NCI-H187 (cell line): ENCODE measurements at places on chromosomes 16 and 17.

- DNase-seq = no peak
Observed at GRCh38 chr16:55756963-55757362, 75.9 kb downstream of the CES1 start.

- DNase-seq = no peak
Observed at GRCh38 chr17:80312621-80313135, 52.0 kb downstream of the RNF213 start.

DNA sequence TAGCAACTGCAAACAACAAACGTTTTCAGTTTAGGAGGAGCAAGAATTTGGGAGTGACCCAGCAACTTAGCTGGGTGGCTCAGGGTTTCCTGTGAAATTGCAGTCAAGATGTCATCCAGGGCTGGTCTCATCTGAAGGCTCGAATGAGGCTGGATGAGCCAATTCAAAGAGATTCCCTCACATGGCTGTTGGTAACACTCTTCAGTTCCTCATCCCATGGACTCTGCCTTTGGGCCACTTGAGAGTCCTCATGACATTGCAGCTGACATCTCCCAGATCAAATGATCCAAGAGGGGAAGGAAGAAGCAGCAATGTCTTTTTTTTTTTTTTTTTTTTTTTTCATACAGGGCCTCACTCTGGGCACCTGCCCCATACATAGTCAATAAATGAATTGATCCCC is 26.3 kb downstream of the UBALD1 start:
- DNase-seq = no peak

DNA sequence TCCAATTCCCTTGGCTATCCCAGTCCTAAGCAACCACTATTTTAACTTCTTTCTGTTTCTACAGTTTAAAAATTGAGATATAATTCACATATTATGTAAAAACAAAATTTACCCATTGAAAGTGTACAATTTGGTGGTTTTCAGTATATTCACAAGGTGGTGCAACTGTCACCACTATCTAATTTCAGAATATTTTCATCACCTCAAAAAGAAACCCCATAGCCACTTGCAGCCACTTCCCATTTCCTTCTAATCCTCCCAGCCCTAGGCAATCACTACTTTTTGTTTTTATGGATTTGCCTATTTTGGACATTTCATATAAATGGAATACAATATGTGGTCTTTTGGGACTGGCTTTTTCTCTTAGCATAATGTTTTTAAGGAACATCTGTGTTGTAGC is 36.1 kb upstream of the NACA2 start:
- no peak for DNase-seq

DNA sequence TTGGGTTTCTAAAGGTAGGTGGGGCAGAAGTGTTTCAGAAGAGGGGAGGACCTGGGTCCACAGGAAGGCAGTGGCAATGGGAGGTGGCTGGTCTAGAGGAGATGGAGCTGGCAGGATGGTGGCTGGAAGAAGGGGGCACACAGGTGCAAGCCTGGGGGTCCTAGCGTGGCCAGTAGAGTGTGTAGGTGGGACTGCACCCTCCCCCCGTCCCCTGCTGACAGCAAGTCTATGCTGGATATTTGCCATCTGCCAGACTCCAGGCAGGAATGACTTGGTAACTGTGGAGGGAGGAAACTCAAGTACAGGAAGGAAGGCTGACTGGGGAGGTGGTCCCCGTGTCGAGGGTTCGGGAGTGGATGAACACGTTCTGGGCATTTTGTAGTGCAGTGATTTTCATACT is 8.6 kb downstream of the MED9 start:
- DNase-seq = no peak

DNA sequence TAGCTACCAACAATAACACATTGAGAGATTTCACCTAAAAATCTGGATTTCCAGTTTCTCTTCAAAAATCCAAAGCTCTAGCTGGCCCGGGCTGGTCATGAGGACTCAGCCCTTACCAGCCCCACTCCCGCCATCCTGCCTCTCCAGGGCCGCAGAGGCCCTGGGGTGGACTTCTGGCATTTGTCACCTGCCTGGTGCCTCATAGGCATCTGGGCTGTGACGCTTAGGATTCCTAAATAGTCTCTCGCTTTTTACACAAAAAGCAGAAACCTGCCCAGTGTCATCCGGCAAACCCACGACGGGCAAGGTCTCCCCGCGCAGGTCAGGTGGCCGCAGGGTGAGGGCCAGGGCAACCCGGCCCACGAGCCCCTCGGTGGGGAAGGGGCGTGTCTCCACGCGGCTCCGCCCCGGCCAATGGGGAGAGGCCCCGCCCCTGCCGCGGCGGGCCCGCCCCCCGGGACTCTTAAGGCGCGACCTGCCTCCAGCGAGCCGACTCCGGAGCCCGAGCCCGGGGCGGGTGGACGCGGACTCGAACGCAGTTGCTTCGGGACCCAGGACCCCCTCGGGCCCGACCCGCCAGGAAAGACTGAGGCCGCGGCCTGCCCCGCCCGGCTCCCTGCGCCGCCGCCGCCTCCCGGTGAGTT is at the start of gene VASN:
Gene VASN (plus strand): TSS at position 492 of the 644 bp plus-strand sequence. CDS start 9,030 bp downstream, outside the sequence.
- DNase-seq = no peak

DNA sequence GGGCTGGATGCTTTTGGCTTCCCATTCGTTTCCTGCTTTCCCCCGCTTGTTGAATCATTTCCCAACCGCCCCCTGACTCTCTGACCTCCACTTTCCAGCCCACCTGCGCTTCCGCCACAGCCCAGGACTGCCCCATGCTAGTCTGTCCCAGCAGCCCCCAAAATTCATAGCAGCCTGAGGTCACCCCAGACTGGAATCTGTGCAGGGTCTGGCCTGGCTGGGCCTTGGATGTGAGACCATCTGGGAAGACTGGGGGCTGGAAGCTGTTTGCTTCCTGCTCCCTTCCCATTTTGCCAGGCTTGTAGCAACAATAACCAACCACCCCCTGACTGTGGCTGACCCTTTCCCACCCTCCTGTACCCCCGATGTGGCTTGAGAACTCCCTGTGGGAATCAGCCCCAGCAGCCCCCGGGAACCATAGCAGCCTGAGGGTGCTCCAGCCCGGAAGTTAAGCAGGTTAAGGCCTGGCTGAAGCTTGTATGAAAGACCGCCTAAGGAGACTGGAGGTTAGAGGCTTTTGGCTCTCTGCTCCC is 2290.8 kb downstream of the TP53TG3F start:
- DNase-seq = no peak

- no peak for DNase-seq
Observed at GRCh38 chr16:4962716-4963115, 4.6 kb downstream of the SEC14L5 start.

DNA sequence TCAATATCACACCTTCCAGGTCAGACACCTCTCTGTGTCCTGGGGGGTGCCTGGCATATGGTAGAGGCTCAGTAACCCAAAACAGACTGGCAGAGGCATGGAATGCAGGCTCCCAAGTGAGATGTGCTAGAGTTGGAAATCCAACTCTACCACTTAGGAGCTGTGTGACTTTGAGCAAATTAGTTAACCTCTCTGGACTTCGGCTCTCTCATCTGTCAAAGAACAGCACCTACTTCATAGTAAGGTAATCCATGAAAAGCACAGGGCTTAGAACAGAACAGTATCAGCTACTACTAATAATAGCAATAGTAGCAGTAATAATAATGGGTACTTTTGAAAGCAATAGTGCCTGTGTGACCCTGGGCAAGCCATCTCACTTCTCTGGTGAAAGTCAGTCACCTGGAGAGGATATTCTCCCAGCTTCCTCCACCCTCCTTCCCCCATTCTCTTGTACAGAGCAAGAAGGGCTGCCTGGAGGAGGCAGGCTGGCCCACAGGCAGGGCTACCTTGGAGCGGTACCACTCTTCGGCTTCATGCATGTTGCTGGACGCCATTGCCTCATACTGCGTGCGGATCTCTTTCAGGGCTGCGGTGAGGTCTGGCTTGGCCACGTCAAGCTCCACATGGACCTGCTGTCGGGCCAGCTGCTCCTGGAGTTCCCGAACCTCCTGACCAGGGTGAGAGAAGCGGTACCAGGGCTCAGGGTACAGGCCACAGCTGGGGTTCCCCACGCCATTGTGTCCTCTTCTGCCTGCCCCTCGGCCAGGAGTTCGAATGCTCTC is 2.3 kb downstream of the GFAP start:
- DNase-seq = no peak

DNA sequence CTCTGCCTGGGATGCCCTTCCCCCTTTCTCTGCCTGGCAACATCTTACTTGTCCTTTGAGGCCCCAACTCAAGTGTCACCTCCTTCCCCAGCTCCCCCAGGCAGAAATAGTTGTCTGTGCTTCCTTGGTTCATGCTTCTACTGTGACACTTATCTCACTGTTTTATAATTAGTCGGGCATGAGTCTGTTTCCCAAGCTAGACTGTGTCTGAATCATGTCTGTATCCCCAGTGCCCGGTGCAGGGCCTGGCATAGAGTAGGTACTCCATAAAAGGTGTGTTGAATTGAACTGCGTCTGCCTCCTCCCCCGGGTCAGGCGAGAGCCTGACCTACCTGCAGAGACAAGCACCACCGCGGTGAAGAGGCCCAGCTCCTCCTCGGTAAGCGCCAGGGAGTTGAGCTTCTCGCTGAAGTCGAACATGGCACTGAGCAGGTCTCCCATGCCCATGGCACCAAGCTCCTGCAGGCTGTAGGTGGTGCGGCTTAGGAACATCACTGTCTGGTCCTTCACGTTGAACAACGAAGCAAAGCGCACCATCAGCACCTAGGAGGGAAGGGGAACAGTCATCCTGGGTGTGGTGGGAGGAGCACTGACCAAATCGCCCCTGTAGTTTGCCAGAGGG is 6.7 kb downstream of the NR1D1 start:
- DNase-seq = no peak

DNA sequence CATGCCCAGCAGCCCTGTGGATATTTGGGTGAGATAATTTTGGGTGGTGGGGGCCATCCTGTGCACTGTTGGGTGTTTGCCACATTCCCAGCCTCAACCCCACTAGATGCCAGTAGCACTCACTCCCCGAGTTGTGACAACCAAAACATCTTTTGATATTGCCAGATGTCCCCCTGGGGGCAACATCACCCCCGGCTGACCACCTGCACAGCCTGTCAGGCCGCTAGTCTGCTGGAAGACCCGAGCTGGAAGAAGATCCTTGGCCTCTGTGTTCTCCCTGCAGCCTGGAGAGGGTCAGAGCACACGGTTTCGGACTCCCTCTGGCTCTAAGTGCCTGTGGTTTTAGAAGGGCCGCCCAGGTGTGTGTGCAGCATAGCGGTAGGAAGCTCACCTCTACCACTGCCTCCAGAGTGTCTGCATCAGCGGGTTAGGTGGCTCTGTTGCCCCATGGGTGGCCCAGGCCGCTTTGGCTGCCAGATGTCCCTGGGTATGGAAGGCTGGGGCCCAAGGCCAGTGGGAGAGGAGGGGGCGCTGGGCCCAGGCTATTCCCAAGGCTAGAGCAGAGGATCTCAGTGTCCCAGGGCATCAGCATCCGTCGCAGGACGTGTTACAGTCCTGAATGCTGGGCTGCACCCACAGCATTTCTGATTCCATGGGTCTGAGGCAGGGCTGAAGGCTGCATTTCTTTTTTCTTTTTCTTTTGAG is 195.8 kb upstream of the GSE1 start:
- DNase-seq = no peak

DNA sequence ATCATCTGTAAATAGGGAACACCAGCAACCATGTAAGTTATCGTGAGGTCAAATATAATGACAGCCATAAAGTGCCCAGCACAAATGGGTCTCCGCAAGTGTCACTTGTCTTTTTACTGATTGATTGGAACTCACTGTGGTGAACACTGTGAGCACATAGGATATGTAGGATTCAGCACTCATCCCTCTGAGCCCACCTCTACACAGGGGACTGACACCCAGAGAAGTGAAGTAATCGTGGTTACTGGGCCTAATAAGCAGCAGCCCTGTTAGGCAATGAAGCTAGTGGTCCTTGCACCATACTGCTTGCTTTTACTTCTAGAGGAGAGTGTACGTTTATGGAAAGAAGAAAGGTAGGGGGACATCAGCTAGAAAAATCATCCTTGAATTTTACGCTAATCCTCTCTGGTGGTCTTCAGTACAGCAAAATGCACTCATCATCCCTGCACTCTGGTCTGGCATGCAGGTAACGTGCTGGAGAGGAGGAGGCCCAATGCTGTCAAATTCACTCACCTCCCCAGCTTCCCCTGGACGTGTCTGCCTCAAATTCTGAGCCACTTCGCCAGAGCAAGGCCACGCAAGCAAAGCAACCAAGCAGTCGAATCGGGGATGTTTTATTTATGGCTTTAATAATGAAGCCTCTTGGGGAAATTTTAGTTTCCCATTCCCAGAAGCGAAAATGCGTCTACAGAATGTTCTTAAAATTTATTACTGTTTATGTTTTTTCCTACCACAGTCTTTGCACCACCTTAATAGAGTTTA is 74.7 kb downstream of the YPEL2 start:
- no peak for DNase-seq

GRCh38 chr17:57574040-57574513 is 171.0 kb downstream of the CCDC182 start:
- no peak for DNase-seq

- DNase-seq = no peak
Observed at GRCh38 chr16:14354561-14355351, 275.3 kb downstream of the PARN start.

- no peak for DNase-seq
Observed at GRCh38 chr16:79124016-79124756, 476.4 kb downstream of the MAF start.

- no peak for DNase-seq
Observed at GRCh38 chr17:50316016-50316587, 29.8 kb upstream of the XYLT2 start.

- no peak for DNase-seq
Observed at GRCh38 chr17:83193336-83194185, 114.2 kb downstream of the METRNL start.

- DNase-seq = no peak
Observed at GRCh38 chr16:83215406-83216001, 588.7 kb downstream of the CDH13 start.

DNA sequence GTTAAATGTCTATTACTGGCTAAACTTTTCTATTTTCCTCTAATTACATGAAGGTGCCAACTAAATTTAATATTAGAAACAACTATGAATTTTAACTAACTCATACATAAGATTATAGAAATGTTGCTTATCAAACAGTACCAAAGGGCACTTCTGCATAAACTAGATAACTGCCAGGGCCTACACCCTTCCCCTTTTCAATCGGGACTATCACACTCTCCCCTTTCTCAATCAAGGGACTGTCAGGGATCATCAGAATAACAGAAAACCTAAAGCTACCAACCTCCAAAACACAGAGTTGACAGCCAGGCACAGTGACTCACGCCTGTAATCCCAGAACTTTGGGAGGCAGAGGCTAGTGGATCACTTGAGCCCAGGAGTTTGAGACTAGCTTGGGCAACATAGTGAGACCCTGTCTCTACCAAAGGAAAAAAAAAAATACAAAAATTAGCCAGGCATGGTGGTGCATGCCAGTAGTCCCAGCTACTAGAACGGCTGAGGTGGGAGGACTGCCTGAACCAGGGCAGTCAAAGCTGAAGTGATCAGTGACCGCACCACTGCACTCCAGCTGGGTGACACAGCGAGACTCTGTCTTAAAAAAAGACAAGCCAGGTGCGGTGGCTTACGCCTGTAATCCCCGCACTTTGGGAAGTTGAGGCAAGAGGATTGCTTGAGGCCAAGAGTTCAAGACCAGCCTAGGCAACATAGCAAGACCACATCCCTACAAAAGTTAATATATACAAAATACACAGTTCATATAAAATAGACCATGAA is 3.2 kb upstream of the PHLPP2 start:
- no peak for DNase-seq
